ENCODE measurements at places on chromosomes 16 and 17.

DNA sequence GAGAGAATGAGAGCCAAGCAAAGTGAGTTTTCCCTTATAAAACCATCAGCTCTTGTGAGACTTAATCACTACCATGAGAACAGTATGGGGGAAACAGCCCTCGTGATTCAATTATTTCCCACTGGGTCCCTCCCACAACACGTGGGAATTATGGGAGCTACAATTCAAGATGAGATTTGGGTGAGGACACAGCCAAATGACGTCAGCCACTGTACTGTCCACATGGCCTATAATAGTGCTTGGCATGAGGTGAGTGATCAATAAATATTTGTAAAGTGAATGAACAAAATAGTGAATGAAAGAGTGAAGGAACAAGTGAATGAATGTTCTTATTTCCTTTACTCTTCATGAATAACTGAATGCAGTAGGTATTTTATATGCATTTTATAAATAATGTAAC, 199.1 kb upstream of the GOT2 start:
- DNase-seq = no peak

DNA sequence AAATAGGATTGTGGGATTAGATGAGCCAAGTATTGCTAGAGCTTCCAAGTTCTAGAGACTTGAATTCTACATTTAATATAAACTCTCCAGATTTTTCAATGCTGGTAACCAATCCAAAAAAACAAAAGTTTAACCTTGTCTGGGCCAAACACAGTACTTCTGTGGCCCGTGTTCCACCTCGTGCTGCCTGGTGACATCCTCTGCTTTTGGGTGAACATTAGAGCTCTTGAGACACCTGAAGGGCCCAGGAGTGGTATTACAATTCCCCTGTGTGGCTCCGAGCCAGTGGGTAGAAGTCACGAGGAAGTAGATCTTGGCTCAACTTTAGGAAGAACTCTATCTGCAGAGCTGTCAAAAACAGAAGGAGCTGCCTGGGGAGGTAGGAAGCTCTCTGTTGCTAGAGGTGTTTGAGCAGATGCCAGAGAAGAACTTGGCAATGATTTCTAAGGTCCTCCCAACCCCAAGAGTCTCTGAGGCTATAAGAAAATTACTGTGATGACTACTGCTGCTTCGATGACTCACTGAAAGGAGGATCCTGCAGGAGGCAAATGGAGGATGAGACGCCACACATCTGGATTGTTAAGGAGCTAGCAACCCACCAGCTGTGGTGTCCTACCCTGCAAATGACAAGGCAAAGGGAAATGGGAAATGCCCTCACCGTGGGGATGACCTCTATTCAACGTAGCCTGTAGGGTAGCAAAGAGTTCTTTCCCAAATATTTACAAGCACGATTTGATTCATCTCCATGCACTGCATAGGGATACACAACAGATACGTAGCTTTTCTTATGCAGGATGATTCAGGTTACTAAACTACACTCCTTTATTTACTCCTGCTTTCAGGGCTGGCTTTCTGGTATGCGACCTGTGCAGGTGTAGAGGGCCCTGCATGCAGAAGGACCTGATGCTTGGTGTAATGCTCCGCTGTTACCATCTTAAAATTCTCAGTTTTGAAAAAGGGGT, 45.8 kb upstream of the GAS7 start:
- no peak for DNase-seq

GRCh38 chr16:23803591-23804123, 32.1 kb upstream of the PRKCB start:
- DNase-seq = peak; percentile 48

- no peak for DNase-seq
Measured at GRCh38 chr17:17352836-17353624, 49.9 kb downstream of the NT5M start.

DNA sequence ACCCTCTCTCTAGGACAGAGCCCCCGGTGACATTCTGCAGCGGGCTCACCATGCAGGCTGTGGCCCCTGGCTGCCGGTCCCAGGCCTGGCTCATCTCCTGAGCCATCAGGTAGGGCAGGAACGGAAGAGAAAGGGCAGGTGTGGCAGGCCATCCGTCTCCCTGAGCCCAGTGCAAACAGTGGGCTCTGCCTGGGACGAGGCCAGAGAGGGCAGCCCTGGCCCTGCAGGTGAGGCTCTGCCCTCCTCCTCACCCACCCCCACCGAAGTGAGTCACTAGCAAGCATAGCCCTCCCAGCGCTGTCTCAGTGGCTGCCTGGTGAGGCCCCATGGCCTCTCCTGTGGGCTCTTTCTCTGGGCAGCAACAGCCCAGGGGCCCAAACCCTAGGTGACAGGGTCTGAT, 14.5 kb downstream of the OTOP3 start:
- no peak for DNase-seq

DNA sequence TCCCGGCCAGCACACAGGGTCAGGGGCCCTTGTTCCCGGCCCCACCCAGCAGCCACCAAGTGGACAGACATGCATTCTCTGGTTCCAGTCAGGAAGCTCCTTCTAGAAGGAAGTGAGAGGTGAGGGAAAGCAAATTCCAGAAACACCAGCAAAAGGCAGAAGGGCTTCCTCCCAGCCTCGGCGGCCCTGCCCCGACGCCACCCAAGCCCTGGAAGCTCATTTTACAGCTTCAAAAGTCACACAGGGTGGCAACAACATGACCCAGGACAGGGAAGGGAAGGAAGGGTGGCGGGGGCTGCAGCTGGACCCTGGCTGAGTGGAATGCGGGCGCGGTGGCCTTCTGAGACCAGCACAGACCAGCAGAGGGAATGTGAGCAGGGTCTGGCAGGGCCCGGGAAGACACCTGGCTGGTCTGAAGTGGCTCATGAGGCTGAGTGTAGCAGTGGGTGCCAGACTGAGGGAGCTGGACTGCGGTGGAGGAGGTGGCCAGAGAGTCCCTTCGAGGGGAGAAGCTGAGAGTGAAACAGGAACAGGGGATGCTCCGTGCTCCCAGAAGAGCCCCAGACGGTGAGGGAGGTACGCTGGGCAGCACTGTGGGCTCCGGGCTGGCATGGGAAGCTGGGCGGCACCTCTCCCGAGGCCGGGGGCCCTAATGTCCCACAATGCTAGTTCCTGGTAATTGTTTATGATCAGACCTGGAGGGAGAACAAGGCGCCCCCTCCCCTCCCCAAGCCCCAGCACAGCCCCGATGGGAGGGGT, 1.9 kb upstream of the UNC13D start:
- DNase-seq = no peak

DNA sequence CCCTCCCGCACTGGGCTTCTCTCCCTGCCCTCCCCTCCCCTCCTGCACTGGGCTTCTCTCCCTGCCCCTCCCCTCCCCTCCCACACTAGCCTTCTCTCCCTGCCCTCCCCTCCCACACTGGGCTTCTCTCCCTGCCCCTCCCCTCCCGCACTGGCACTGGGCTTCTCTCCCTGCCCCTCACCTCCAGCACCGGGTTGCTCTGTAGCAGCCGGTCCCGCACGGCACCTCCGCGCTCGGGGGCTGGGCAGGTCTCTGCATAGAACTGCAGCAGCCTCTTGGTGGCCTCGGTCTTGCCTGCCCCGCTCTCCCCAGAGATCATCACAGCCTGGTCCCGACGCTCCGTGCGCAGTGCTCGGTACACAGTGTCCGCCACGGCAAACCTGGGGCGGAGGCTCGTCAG, 9.8 kb downstream of the MYO1C start:
- DNase-seq = no peak

DNA sequence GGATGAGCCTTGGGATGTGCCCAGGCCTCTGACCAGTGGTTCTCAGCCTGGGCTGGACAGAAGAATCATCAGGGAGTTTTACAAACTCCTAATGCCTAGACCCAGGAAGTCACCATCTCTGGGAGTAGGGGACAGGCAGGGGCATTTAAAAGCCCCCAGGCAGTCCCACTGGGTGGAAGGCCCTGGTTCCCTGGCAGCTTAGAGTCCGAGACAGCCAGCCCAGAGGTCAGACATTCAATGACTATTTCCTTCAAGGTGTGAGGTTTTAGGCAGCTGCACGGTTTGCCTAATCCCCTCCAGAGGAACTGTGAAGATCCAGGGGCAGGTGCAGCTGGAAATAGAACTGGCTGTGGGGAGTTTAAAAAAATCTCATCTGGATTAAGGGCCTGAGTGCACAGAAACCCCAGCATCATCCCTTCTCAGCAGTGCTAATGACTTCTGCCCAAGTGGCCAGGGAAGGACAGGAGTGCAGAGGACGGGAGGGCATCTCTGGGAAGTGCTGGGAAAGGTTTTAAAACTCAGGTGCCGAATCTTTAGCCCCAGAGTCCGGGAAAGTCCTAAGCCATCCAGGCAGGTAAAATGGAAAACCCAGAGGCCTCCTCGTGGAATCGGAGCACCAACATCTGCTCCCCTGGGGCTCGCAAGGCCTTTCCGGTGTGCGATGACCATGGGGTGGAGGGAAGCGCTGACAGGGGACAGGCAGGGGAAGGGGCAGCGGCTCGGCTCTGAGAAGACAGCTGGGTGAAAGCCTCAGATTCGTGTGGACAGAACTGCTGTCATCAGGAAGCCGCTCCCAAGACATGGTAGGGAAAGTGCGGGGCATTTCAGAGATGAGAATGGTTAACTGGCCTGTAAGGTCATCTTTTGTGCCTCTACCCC, 1.5 kb upstream of the LGALS3BP start:
- no peak for DNase-seq

GRCh38 chr17:55089256-55089655, 120.7 kb downstream of the STXBP4 start:
- no peak for DNase-seq
